ENCODE measurements at places on chromosomes 4 and X.
A peak's percentile ranks its signal among the peaks of the same experiment; 100 is the strongest.

GRCh38 chrX:103631145-103631544 is 2.4 kb downstream of the TCEAL1 start:
- no peak for DNase-seq

- peak; percentile 100 for DNase-seq
These were observed at the start of gene ASMTL for GRCh38 chrX:1452516-1453394. ASMTL (minus strand) TSS chrX:1452909; CDS start chrX:1452840, 69 bp downstream.

- DNase-seq: no peak
These were observed 23.8 kb upstream of the ADH7 start for GRCh38 chr4:99458911-99459447.

DNA sequence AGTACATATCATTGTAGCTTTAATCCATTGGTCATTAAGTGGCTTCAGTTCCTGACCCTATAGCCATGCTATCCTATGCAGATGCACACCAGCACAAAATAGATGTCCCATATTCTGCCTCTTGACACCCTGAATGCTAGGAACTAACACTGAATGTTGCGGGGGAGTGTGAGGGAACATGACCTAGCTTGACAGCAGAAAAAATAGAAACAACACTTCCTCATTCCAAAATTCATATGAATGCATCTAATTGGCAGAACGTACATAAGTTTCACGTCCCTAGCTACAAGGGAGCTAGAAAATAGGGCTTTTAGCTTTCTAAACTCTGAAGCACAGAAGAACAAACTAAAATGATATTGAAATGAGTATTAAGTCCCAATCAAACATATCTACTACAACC is 14.4 kb upstream of the DCAF8L1 start:
- no peak for DNase-seq

DNA sequence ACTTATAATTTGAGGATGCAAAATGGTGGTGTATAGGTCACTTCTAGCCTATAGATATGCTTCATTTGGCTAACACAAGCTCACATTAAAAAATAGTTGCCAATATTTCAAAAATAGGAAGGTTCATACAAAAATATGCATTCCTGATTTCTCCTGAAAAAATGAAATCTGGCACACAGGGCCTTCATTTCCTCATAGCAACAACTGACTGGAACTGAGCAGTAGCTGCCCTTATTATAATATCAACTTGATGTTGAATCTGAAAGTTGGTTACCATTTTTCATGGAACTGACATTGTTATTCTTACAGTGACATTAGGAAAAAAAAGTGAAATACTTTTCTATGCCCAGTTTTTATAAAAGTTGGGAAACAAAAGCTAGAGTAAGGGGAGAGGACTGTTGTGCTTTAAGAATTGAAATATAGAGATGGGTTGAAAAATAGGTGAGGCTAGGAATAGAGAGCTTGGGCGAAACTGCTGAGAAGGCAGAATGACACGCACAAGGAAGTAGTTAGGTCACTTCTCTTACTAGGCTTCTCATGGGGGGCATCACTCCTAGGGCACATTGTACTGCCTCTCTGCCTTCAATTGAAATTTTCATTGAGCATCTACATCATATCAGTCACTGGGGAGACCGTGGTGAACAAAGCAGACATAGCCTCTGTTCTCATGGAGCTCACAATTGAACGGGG is 43.1 kb upstream of the C1GALT1C1 start:
- DNase-seq: no peak

All from stimulated activated CD4-positive, alpha-beta T cell treated with anti-CD3 and anti-CD28 coated beads, Interleukin-2, amount 100 ng/mL, for 24 hours (primary cell).